ENCODE measurements at places on chromosomes 12 and 14. TPM values are rescaled to one million over a fixed set of nuclear protein-coding genes. Genes with fewer than 3 reads are reported as not detected.

DNA sequence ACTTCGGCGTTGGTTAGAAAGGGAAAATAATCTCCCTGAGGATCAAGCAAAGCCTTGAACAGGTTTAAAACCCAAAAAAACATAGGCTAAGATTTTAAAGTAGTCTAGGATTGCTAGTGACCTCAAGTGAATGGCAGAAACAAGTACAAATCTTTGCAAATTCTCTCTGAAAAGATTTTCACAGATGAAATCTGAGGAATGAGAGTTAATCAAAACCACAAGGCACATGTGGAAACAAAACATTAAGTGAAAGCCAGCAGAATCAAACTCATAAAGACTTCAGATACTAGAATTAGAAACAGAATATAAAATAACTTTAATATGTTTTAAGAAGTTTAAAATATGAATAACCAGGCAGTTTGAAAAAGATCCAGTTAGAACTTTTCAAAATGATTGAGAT lies 52.2 kb upstream of the CFL2 start:
- no peak for DNase-seq

DNA sequence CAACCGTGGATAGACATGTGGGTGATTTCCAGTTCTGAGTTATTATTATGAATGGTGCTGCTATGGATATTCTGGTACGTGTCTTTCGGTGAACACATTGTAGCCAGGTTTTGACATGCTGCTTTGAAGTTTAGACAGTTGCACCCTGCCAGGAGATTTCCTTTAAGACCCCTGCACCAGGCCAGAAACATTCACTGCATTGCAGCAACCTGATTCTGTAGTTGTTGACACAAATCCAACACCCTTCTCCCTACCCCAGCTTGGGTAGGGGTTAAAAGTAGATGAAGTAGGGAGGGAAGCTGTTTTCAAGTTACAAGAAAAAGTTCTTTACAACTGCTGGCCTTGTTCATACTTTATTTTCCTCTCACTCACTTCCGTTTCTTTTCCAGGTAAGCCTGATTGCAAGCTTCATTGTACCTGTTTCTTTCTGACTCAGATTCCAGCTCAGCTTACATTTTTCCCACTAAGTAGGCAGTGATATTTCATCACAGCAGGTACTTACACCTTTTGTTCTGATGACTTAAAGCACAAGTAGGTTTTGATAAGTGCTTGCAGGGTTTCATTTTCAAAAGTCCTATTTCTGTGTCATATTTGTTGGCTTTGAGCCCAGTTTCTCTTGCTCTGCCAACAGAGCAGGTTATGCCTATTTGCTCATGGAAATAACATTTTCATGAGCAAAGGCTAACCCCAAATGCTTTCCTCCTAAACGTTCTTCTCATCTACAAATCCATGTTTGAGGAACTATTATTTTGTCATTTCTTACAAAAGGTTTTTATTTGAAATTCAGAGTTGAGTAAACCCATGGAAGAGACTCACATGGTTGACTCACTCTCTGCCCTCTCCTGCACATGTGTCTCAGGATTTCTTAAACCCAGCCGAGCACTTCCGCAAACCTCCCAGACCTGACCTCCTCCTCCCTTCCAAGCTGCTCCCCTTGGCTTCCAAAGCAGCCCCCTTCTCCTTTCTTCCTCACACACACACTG lies 12.1 kb upstream of the LTA4H start:
- no peak for DNase-seq

DNA sequence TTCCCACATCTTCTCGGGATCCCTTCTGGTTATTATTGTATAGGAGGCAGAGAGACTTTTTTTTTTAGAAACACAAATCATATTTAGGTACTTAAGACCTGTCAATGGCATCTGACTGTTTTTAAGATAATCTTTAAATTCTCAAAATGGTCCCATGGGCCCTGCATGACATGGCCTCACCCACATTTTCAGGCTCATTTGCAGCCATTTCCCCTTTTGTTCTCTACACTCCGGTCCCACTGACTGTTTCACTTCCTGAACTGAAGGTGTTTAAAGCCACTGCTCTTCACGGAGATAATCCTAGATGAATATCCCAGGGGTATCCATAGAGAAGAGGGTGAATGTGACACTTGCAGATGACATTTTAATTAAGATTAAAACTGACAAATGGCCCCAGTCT lies 12.3 kb upstream of the C12orf71 start:
- DNase-seq, result no peak

DNA sequence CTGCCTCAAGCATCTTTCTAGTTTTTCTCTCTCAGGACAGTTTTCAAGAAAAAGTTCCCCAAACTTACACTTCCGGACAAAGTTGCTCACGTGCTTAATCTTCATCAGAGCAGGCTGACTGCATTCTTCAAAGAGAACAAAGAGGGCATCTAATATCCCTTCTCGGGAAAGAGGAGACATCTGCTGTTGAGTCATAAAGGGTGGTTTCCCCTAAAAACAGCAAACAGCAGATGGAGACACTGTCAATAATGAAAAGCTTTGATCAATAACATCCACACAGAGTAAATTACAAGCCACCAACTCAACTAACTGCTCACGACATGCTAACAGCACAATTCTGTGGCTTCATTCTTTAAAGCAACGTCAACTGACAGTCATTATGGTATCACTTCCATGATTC lies 8.1 kb downstream of the CIT start:
- DNase-seq, result no peak

DNA sequence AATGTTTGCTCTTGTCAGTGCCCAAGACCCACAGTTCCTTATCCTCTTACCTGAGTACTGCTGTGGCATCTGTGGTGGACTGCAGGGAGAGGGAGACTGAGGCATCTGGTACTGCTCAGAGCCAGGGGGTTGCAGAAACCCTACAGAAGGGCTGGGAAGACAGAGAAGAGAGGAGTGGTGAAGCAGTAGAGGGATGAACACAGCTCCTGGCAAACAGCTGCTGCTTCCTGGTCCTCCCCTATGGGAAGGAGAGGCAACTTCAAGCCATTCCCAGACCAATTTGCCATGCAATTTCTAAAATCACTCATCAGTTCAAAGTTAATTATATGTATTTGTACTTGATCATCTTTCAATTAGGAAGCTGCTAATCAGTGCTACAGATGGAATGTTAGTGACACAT lies 15.7 kb upstream of the STAC3 start:
- no peak for DNase-seq

GRCh38 chr12:62562846-62563245 lies 96.2 kb downstream of the MON2 start:
- DNase-seq, result no peak

DNA sequence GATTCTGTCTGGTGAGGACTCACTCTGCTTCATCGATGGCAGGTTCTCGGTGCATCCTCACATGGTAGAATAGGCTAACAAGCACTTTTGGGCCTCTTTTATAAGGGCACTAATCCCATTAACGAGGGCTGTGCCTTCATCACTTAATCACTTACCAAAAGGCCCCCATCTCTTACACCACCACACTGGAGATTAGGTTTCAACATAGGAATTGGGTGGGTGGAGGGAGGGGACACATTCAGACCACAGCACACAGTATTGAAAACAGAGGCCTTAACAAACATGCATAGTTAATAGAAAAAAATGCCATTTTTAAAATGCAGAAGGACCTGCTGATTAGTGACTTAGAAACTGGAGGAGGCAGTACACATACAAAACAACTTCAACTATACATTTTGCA lies 61.6 kb downstream of the SPPL3 start:
- DNase-seq, result no peak

- no peak for DNase-seq
These were observed 363.8 kb upstream of the TMEM132C start for GRCh38 chr12:127903146-127903545.

GRCh38 chr14:73591690-73592449 lies at the start of gene ACOT4:
TSS of gene ACOT4 (plus strand) at chr14:73591873. CDS start at chr14:73591960, 87 bp downstream.
- DNase-seq, result no peak

DNA sequence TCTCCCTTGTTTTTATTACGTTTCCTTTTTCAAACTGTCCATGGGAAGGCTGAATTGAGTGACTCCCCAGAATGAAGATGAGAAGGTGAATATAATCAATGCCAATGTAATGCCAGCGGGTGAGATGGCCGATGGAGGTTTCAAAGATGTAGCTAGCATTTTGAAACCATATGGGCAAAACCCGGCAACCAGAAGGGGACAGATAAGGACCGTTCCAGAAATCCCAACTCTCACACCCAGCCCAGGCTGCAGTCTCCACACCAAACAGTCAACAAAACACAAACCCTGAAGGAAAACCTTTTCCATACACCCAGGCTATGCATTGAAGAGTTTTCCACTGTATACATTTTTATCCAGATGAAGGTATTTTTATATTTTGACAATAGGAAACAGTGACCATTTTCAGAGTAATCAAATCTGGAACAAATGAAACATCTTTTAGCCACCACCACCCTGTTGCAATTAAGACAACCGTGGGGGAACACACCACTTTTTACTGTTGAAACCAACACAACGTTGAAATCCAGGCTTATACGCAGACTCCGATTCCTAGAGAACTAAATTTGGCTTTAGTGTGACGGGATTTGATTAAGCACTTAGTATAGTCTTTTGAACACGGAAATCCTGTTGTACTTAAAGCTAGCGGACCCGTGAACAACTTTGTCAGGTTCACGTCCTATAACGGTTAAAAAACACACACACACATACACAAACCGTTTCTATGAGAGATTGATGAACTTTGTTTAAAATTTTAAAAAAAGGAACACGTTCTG lies 19.0 kb downstream of the PHETA1 start:
- no peak for DNase-seq

GRCh38 chr12:89356069-89356665 lies 3.9 kb upstream of the DUSP6 start:
- DNase-seq, result no peak

GRCh38 chr12:92726850-92727249 lies 24.1 kb downstream of the PLEKHG7 start:
- no peak for DNase-seq

- DNase-seq, result no peak
These were observed 6.2 kb downstream of the SMIM41 start for GRCh38 chr12:52085682-52086180.

GRCh38 chr12:68915055-68915454 lies 17.9 kb downstream of the CPM start:
- no peak for DNase-seq

DNA sequence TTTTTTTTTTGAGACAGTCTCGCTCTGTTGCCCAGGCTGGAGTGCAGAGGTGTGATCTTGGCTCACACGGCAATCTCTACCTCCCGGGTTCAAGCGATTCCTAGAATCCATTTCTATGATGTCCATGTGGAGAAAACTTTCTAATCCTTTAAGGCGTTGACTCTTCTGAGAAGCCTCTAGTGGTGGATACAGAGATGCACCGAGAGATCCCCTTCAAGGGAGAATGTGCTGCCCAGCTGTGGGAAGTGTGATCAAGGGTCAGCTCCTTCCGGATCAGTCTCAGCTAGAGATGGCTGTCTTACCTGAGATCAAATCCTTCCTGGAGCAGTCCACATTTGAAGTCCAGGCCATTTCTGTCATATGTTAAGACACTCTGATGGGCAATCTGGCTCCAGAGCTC lies 92.7 kb upstream of the HECTD1 start:
- no peak for DNase-seq

DNA sequence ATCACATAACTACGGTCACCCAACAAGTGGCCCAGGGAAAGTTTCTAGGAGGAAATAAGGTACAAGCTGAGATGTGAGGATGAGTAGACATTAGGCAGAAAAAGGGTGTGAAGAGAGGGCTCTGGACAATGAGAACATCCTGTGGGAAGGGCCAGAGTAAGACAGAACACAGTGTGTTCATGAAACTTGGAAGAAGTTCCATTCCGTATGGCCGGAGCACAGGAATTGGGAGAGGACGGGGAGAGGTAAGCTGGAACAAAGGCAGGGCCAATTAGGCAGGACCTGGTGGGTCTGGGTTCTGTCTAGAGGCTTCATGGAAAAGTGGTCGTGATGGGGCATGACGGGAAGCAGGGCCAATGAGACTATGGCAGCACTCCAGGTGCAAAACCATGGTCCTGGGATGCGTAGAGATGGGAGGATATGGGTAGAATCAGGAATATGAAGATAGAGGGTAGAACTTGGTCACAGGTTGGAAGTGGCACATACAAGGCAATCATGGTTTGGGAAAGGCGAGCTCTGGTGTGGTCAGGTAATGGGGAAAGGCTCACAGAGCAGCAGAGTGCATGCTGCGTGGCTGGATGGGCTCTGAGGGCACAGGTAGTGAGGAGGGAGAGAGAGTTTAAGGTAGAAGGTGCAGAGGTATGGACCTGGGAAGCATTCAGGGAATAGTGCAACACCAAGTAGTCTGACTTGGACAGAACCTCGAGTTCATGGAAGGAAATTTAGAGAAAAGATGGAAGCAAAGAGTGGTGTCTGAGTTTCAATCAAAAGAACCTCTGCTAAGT lies 93.0 kb downstream of the RFX4 start:
- no peak for DNase-seq

GRCh38 chr14:55120571-55121495 lies 8.2 kb upstream of the LGALS3 start:
- no peak for DNase-seq

GRCh38 chr12:57127101-57127725 lies 1.1 kb upstream of the LRP1 start:
- no peak for DNase-seq

Gene GNS
- total RNA-seq, result 245 TPM

Gene RNASE4
- 4.2 TPM for total RNA-seq

Gene SLC25A47
- total RNA-seq, result 0.04 TPM

Gene SLC5A8
- total RNA-seq, result not detected

Gene IKZF4
- 0.86 TPM for total RNA-seq

Gene MORN3
- total RNA-seq, result 1.6 TPM

Gene VAMP1
- 5.7 TPM for total RNA-seq

Gene GRIN2B
- not detected for total RNA-seq

Gene CCND2
- total RNA-seq, result 6.1 TPM

Gene GLS2
- 0.26 TPM for total RNA-seq

Gene GPX2
- total RNA-seq, result not detected

Data from pulmonary artery endothelial cell (primary cell).